ENCODE measurements at places on chromosomes 5 and 9. TPM values are rescaled to one million over a fixed set of nuclear protein-coding genes. Genes with fewer than 3 reads are reported as not detected.
A peak's percentile ranks its signal among the peaks of the same experiment; 100 is the strongest.

DNA sequence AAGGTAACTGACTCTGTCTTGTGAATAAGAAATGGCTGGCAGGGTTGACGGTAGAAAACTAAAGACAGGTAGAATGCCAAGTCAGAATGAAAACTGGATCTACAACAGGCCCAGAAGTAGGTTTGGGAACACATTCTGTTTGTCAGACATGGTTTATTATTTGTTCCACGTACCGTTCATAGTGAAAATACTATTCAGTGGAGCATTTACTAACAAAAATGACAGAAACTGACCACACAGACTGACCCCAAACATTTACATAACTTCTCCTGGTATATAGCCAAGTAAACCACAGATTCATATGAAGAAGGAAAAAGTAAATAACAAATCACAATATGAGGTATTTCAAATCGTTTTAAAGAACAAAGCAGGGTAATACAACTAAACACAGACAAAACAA, 73.7 kb downstream of the SLC38A9 start:
- DNase-seq, result no peak

GRCh38 chr9:36063804-36064447, 27.2 kb downstream of the RECK start:
- peak; percentile 72 for DNase-seq

GRCh38 chr9:35827486-35827885, 1.0 kb downstream of the FAM221B start:
- DNase-seq, result peak; percentile 25

- peak; percentile 83 for DNase-seq
These were observed 27.0 kb upstream of the COL15A1 start for GRCh38 chr9:98916660-98917059.

Gene IL7R
- 3.4 TPM for total RNA-seq

GRCh38 chr9:89469003-89469402, 28.9 kb downstream of the SEMA4D start:
- no peak for DNase-seq

GRCh38 chr9:111630182-111630963, 761 bp upstream of the DNAJC25 start:
- DNase-seq, result no peak

DNA sequence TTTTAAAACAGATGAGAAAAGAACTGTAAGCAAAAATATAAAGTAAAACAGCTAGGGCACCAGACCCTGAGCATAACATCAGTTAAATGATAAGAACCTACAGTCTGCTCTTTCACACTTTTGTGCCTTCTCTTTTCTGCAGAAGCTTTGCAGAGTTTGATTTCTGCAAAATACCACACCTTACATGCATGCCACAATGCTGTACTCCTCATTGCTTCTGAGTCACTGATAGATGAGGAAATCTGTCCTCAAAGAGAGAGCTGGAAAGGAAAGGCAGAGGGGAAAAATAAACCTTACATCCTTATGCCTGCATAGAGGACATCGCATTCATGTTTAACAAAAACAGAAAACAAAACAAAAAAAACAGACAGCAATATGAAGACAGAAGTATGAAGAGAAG, 142.9 kb downstream of the ATPSCKMT start:
- DNase-seq, result no peak

GRCh38 chr9:95508242-95508967, 8.4 kb downstream of the PTCH1 start:
- no peak for DNase-seq

DNA sequence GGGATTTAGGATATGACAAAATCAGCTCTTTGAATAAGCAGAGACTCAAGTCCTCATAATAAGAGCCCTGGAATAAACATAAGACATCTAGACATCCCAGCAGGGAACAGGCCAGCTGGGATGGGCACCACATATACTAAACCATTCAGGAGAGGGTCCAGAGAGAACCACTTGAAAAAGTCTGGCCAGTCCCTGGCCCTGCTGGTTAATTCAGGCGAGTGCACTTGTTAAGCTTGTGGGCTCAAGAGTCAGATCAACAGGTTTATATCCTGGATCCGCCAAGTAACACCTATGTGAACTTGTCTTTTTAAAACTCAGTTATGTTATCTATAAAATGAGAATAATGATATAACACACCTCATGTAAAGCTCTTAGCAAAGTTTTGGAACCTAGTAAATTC, 63.3 kb downstream of the CAVIN4 start:
- no peak for DNase-seq

- DNase-seq, result peak; percentile 74
These were observed 885 bp downstream of the MPDZ start for GRCh38 chr9:13278368-13279246.

DNA sequence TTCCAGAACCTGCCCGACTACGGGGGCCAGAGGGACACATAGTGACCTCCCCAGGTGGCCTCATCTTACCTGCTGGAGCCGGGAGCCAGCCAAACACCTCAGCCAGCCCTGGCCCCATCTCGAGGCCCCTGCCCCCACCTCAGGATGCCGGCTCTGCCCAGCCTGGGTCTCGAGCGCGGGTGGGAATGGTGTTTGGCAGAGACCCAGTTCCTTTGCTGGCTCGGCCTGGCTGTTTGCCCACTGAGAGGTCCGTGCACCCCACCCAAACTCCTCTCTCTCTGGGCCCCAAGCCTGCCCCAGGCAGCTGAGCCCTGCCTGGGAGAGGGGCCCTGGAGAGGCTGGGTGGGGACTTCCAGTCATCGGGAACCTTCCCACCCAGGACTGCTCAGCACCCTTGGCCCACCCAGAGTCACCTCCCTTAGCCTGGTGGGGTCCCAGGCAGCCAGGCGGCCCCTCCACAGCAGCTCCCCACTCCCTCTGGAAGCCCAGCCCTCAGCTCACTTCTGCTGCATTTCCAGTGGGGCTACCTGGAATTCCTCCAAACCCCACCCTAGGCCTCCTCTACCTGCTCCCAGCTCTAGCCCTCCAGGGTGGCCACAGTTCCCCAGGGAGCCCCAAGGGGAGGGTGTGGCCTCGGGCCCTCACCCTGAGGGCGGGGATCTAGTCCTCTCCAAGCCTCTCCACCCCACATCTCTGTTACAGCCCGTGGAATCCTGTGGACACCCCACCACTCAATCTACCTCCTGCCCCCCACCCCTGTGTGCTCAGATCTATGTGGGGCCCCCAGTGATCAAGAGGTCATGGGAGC, 42.4 kb upstream of the UBAC1 start:
- DNase-seq, result peak; percentile 59

- DNase-seq, result no peak
These were observed 149.0 kb downstream of the TMEM161B start for GRCh38 chr5:88119535-88120125.

- no peak for DNase-seq
These were observed 22.0 kb upstream of the EMB start for GRCh38 chr5:50463047-50463446.

Gene PCDHGB2
- 4.6 TPM for total RNA-seq
